ENCODE measurements at places on chromosomes 3 and 15.

DNA sequence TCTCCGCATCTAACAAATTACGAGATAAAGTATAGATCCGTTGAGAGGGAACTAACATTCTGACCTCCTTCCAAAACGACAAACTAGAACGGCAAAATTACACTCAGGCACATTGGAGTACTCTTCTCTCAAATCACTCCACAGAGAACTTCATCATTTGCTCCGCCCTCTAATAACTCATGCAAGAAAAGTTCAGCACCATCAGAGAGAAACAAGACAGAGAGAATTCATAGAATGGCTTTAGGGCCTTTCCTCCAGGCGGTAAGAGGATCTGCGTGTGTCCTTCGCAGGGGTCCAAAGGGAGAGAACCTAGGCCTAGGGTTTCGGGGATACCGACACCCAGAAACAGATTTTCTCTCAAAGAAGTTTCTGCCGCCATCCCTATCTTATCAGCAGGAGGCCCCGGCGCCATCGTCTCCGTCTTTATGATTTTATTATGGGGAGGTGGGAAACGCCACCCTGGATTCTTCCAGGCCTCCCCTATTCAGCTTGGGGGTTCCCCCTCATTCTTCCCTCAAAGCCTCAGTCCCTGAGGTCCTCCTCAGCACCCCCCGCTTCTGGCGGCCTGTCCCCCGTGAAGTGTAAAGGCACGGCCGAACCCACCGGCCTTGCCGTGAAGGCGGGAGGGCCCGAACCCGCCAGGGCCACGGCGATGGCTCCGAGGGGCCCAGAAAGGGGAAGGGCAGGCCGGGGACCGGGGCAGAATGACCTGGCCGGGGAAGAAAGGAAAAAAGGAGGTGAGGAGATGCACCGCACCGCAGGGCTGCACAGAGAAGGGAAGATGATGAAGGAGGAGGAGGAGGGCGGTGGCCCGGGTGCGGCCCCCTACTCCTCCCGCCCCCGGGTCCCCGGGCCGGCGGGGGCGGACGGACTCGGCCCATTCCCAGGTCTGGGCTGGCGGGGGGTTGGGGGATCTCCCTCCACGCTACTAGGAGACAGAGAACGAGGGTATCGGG lies 768 bp downstream of the UBXN7 start:
- peak; percentile 30 for DNase-seq

DNA sequence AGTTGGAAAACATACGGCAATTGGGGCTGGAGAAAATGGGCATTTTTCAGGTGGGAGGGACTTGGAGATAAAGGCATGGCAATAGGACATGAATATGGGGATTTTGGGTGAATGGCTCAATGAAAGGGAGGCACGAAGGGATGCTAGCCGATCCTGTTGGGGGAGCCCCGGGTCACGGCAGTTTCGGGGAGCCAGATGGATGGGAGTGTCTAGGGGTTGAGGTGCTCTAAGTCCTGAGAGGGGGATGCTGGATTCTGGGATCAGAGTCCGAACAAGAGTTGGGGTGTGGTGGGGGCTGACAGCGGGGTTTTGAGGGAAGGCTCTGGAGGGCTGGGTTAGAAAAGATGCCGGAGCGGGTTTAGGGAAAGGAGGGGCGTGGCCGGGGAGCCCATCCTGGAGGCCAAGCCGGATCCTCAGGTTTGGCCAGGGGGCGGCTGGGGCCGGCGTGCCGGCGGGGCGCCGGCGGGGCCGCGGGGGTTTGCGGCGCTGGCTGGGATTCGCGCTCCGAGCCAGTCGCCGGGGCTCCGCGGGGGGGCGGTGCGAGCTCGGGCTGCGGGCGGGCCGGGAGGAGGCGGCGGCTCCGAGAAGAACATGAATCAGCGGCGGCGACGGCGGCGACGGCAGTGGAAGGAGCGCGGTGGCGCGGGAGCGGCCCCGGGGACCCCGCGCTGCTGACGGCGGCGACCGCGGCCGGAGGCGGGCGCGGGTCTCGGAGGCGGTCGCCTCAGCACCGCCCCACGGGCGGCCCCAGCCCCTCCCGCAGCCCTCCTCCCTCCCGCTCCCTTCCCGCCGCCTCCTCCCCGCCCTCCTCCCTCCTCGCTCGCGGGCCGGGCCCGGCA lies at the start of gene TYRO3:
TYRO3 (plus strand) TSS at position 813 of the 839 bp plus-strand sequence. CDS start 46 bp downstream, outside the sequence.
- peak; percentile 68 for DNase-seq

- peak; percentile 59 for DNase-seq
Measured at GRCh38 chr15:90561344-90562244, 31.9 kb downstream of the CRTC3 start.

GRCh38 chr3:13282358-13282985 lies 137.7 kb downstream of the NUP210 start:
- no peak for DNase-seq

DNA sequence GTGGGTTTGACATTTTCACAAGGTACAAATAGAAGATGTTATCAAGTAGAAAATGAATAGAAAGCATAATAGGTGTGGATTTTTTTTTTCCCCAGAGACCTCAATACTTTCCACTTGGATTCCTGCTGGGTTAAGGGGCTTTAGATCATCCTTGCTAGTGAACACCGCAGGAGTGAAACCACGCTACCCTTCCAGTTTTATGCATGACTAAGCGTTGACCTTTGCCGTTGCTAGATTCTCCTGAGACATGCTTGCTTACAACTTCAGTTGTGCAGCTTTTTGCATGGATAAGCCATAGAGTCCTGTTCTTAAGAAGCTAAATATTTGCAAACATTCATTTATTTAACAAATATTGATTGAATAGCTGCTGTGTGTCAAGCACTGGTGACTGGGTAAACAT lies 299.7 kb upstream of the LMCD1 start:
- no peak for DNase-seq

DNA sequence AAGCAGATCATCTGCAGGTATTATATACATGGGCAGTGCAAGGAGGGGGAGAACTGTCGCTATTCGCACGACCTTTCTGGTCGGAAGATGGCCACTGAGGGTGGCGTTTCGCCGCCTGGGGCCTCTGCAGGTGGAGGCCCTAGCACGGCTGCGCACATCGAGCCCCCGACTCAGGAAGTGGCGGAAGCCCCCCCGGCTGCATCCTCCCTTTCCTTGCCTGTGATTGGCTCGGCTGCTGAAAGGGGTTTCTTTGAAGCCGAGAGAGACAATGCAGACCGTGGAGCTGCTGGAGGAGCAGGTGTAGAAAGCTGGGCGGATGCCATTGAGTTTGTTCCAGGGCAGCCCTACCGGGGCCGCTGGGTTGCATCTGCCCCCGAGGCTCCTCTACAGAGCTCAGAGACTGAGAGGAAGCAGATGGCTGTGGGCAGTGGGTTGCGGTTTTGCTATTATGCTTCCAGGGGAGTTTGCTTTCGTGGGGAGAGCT lies 639 bp downstream of the MKRN3 start:
- DNase-seq, result peak; percentile 12

DNA sequence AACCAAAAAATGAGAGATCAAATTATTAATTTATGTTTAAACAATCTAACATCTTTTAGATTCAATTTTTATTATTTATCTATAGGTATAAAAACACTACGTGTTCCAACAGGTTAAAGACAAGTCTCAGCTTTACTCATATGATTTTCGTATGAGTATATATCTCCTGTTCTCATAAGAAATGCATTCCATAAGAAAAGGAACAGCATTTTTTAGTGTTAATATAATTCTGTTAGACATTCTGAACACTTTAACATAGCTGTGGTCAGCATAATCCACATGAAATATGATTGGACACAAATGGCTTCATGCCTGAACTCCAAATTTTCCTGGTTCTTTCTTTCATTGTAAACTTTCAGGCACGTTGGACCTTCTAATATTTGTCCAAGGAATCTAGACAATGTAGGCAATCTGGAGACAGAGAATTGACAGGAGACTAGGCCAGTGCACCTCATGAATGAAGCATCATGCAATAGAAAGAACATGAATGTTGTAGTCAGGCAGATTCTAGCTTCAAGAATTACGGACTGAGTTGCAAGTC lies 1122.0 kb upstream of the ALCAM start:
- DNase-seq, result no peak

- DNase-seq, result no peak
Measured at GRCh38 chr3:141448606-141449220, 38.1 kb upstream of the RASA2 start.

DNA sequence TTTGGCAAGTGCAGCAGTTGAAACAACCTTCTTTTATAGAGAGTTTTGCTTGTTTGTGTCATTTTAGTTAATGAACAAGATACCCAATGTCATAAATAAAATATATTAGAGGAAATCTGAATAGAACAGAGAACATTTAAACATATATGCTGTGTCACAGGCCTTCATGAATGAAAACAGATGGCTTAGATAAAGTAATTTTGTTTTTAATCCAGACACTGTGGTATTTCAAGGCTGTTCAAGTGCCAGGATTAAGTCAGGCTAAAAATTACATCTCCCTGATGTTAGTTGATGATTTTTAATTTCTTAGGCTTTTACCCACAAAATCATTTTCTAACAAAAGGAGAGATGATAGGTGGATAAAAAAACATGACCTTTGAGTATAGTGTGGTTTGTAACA lies 4.9 kb upstream of the ACKR4 start:
- DNase-seq, result no peak

DNA sequence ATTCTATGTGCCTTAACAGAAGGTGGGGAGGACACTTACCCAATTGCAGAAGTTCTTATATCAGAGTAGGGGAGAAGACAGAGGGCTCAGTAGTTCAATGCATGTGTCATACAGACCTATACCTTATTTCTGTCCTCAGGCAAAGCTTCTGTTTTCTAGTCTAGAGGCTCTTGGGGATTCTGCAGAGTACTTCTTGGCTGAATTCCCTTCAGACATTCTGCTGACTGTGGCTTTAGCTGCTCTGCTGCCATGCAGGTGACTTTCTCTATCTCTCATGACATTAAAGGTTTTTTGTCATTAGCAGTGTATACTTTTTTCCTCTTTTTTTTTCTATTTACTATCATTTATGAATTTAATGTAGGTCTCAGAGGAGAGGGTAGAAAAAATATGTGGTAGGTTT lies 172.8 kb upstream of the PLSCR5 start:
- DNase-seq, result no peak

GRCh38 chr3:10772271-10773161 lies 43.5 kb upstream of the SLC6A11 start:
- no peak for DNase-seq

GRCh38 chr3:62502315-62503300 lies 129.3 kb upstream of the FEZF2 start:
- no peak for DNase-seq

DNA sequence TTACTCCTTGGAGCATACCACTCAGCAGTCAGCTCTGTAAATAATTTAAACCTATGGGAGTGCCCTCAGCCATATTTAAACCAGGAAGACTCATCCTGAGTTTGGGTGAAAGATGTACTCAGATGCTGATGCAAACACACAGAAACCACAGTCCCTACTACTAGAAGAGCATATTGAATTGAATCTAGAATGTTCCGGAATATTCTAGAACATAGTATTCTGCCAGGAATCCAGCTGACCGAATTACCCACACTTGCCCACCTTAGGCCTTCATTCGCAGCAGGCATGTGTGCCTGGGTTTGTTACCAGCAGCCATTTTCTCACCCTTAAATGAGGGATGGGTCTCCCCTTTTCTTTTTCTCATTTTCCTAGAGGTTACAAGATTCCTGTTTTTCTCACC lies 202.4 kb upstream of the ICE2 start:
- no peak for DNase-seq

- DNase-seq, result no peak
Measured at GRCh38 chr15:64856429-64857145, 14.9 kb downstream of the PLEKHO2 start.

- DNase-seq, result no peak
Measured at GRCh38 chr15:34252545-34252944, 27.7 kb downstream of the EMC4 start.

GRCh38 chr3:173009410-173009809 lies 131.6 kb downstream of the SPATA16 start:
- DNase-seq, result no peak

- no peak for DNase-seq
Measured at GRCh38 chr3:32613183-32613582, 42.5 kb upstream of the DYNC1LI1 start.

DNA sequence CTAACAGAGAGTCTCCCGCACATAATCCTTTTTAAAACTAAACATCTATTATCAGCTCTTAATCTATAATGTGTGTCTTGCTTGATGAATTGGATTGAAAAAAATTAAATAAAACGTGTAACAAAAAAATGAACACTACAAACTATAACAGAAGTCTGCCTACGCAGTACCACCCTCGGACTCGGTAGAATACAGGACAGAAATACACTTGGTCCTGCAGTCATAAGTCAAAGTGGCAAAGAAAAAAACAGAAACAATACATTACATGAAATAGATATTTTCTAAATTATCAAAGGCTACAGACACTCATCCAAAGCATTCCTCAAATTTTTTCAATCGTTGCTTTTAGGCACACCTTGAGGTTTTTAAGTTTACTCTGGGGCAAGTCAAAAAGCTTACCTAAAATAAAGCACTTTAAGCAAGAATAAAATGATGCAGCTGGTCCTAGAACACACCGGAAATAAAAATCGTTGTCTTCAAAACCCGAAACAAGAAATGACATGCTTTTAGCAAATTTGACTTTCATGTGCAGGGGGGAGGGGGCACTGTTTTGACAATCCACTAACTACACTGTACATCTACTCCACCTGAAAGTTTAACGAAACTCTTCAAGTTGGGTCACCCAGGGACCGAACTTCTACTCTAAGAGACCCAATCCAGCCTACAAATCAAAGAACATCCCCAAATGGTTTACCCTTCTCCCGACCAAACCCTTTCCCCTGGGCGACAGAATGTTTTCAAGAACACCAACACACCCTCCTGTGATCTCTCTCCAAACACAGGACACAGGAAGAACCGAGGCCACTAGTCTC lies 1.3 kb downstream of the ADAM10 start:
- DNase-seq, result peak; percentile 30

- DNase-seq, result peak; percentile 3
Measured at GRCh38 chr15:64092864-64093626, 593 bp downstream of the CIAO2A start.

- no peak for DNase-seq
Measured at GRCh38 chr3:32017286-32017685, 35.7 kb downstream of the ZNF860 start.

GRCh38 chr3:5305684-5305989 lies 118.1 kb downstream of the EDEM1 start:
- DNase-seq, result no peak

DNA sequence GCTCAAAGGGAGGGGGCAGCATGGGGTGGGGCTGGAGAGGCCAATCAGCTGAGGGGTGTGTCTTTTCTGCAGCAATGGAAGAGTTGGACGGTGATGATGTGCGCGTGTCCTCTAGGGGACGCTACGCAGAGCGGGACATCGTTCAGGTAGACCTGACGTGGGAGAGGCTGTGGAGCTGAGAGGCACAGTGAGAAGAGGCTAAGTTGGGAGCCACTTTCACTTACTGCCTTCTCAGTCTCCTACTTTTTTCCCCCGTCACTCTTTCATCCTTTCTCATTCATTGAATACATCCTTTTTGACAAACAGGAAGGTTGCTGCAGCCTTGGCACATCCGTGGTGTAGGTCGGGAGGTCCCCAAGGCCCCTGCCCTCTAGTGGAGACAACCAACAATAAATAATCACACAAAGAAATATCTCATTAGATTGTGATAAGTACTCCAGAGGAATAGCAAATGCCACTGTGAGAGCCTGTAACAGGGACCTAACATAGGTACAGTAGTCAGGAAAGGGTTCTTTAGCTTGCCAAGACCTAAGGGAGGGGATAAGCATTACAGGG lies 4.4 kb upstream of the BRPF1 start:
- peak; percentile 67 for DNase-seq
